Memory B cell (primary cell): ENCODE measurements at places on chromosomes 5 and 9.

DNA sequence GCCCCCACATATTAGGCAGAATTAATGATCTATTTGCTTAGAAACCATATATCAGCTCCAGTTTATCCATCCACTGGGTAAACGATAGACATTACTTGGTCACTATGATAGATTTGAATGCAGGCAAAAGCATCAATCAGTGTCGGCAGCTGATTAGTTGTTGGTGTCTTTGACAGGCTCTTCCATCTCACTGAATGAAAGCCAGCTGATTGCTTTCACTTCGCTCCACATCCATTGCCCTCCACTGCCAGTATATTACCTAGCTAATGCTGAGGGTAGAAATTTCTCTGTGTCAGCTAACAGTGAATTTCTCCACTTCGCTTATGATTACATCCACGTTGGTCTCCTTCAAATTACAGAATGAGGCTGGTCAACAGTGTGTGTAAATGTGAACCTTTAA is 821.3 kb upstream of the TYRP1 start:
- DNase-seq = no peak
- H3K36me3 ChIP-seq = no peaks in the 10 kb centered on the region
- H3K4me1 ChIP-seq = no peaks in the 10 kb centered on the region
- no peak overlapping the region for H3K4me3 ChIP-seq
- no peak overlapping the region for H3K27ac ChIP-seq

DNA sequence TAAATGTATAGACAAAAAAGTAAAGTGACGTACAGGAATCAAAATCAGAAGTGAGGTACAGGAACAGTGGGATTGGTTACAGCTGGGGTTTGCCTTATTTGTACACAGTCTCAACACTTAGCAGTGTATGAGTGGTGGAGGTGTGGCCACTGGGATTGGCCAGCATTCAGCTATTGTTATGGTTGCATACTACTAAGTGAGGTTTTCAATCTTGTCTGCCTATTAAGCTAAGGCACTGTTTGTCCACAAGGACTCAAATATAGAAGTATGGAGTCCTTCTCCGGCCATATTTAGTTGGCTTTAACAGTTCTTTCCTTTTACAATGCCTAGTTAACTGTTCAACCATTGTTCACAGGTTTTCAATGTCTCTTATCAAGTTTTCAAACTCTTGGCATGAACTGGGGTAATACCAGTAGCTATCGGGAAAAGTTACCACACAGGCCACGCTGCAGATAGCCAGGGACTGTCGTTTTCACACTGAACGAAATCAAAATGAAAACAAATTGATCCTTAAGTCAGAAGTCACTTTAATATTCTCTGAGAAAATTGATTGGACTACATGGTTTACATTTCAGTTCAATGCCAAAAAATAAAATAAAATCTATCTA is 176.0 kb upstream of the FREM1 start:
- no peaks in the 10 kb centered on the region for H3K4me1 ChIP-seq
- no peak for DNase-seq
- no peaks in the 10 kb centered on the region for H3K36me3 ChIP-seq
- H3K27ac ChIP-seq = no peak overlapping the region

GRCh38 chr9:20441711-20442423 is 180.4 kb downstream of the MLLT3 start:
- no peak overlapping the region for H3K4me3 ChIP-seq
- H3K27me3 ChIP-seq = peaks cover 2% of the 10 kb centered on the region
- DNase-seq = no peak

DNA sequence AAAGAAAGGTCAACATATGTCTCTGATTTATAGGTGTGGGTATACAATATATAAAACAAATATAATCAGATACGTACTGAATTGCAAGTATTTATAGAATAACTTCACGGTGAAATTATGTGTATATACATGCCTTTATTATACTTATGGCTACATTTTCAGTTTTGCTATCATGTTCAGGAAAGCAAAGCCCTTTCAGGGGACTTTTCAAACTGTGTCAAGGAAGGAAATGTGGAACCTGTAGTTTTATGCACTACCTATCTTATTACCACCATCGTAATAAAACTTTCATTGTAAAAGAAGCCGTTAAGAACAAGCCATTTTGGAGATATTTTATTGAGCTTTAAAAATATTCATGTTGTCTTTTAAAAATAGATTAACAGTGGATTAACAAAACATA is 257.2 kb downstream of the PJA2 start:
- H3K27ac ChIP-seq = no peak overlapping the region
- peaks cover 3% of the 10 kb centered on the region for H3K4me1 ChIP-seq
- H3K4me3 ChIP-seq = no peak overlapping the region
- H3K36me3 ChIP-seq = peaks cover 2% of the 10 kb centered on the region

DNA sequence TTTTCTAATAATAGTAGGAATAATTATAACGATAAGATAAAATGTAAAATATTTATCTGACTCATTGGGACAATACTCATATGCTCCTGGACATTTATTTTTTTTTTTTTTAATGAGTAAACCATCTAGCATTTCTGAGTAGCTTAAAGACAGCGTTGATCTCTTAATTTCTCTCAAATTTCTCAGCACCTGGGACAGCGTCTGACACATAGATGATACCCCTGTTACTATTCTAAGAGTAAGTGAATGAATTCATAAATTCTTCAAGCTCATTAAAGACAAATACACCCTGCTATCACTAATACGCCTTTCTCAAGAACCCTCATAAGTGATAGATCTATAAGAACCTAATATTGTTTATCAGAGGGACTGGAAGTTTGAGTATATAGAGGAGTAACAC is 12.0 kb upstream of the HTR4 start:
- H3K4me1 ChIP-seq = no peaks in the 10 kb centered on the region
- H3K36me3 ChIP-seq = no peaks in the 10 kb centered on the region
- DNase-seq = no peak
- no peak overlapping the region for H3K27ac ChIP-seq
- H3K4me3 ChIP-seq = no peak overlapping the region

GRCh38 chr5:158953929-158954534 is 145.7 kb downstream of the EBF1 start:
- H3K36me3 ChIP-seq = peaks cover 6% of the 10 kb centered on the region
- H3K27me3 ChIP-seq = no peaks in the 10 kb centered on the region
- peak; percentile 54 for DNase-seq
- peak overlapping the region; percentile 97 for H3K27ac ChIP-seq
- peaks cover 65% of the 10 kb centered on the region for H3K4me1 ChIP-seq

GRCh38 chr9:98637381-98637780 is 71.4 kb downstream of the GABBR2 start:
- H3K27me3 ChIP-seq = peaks cover 5% of the 10 kb centered on the region
- no peaks in the 10 kb centered on the region for H3K36me3 ChIP-seq
- no peaks in the 10 kb centered on the region for H3K4me1 ChIP-seq
- DNase-seq = no peak
- no peak overlapping the region for H3K4me3 ChIP-seq
- H3K27ac ChIP-seq = no peak overlapping the region

DNA sequence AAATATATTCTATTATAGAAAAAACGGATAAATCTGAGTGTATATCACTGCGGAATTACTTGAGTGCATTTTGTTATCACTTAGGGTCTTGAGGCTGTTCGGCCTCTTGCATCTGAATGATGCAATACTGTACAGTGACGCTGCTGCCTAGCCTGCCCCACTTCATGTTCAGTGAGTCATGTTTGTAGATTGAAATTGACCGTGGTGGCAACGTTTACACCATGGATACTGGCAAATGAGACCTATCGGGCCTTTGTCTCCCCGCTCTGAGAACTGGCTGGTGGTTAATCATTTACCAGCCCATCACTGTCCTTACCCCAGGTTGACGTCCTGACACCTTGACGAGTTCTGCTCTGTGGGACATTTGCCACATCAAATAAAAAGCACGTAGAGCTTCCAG is 510.1 kb upstream of the ADAMTS16 start:
- no peak overlapping the region for H3K27ac ChIP-seq
- H3K4me1 ChIP-seq = no peaks in the 10 kb centered on the region
- no peak overlapping the region for H3K4me3 ChIP-seq
- no peaks in the 10 kb centered on the region for H3K36me3 ChIP-seq

- no peak overlapping the region for H3K4me3 ChIP-seq
- H3K36me3 ChIP-seq = no peaks in the 10 kb centered on the region
Measured at GRCh38 chr5:8981496-8981895, 564.4 kb downstream of the SEMA5A start.

GRCh38 chr5:58108511-58108910 is 351.4 kb downstream of the PLK2 start:
- no peaks in the 10 kb centered on the region for H3K4me1 ChIP-seq
- no peak for DNase-seq
- H3K4me3 ChIP-seq = no peak overlapping the region
- peaks cover 6% of the 10 kb centered on the region for H3K27me3 ChIP-seq
- no peaks in the 10 kb centered on the region for H3K36me3 ChIP-seq

- peak overlapping the region; percentile 75 for H3K27ac ChIP-seq
- peaks cover 7% of the 10 kb centered on the region for H3K36me3 ChIP-seq
- H3K4me3 ChIP-seq = peak overlapping the region; percentile 54
- no peak for DNase-seq
- no peaks in the 10 kb centered on the region for H3K27me3 ChIP-seq
Measured at GRCh38 chr5:173069671-173070070, 13.5 kb downstream of the CREBRF start.

DNA sequence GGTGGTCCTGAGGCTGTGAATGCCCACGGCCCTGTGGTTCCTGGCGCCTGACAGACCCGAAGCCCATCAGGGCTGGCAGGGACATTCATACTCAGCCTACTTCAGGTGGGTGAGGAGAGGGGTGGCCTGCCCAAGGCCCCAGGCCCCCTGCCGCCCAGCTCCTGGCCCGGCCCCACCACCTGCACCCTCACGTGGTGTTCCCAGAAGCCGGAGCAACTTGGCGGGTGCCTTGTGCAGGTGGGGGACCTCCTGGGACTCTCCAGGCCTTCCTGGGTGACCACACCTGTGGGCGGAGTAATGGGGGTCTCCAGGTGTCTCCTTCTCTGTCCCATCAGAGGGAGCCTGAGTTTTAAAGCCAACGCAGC is 36.8 kb upstream of the UBAC1 start:
- no peak for DNase-seq
- no peaks in the 10 kb centered on the region for H3K36me3 ChIP-seq
- no peaks in the 10 kb centered on the region for H3K4me1 ChIP-seq

- H3K27ac ChIP-seq = no peak overlapping the region
- DNase-seq = no peak
- H3K4me1 ChIP-seq = no peaks in the 10 kb centered on the region
- H3K27me3 ChIP-seq = no peaks in the 10 kb centered on the region
- H3K4me3 ChIP-seq = no peak overlapping the region
- peaks cover 3% of the 10 kb centered on the region for H3K36me3 ChIP-seq
Measured at GRCh38 chr9:129011761-129012181, 16.4 kb downstream of the SH3GLB2 start.

DNA sequence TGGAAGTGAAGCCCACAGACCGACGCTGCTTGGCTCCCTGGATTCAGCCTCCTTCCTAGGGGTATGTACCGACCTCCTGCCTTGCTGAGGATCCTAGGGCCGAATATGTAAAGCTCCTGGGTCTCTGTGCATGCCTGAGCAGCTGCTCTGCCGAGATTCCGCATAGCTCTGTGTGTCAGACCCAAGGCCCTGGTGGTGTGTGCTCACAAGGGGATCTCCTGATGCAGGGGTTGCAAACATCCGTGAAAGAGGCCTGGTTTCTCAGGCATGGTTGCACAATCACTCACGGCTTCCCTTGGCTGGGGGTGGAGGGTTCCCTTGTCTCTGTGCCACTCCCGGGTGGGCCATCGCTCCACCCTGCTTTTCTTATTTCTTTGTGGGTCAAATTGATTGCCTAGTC is 19.9 kb upstream of the SVEP1 start:
- no peak for DNase-seq
- no peak overlapping the region for H3K4me3 ChIP-seq
- no peaks in the 10 kb centered on the region for H3K4me1 ChIP-seq
- no peaks in the 10 kb centered on the region for H3K36me3 ChIP-seq

GRCh38 chr9:123530244-123530643 is 174.2 kb downstream of the CRB2 start:
- H3K4me1 ChIP-seq = no peaks in the 10 kb centered on the region
- no peak for DNase-seq
- peaks cover 32% of the 10 kb centered on the region for H3K36me3 ChIP-seq
- no peak overlapping the region for H3K4me3 ChIP-seq
- no peak overlapping the region for H3K27ac ChIP-seq
- H3K27me3 ChIP-seq = no peaks in the 10 kb centered on the region

DNA sequence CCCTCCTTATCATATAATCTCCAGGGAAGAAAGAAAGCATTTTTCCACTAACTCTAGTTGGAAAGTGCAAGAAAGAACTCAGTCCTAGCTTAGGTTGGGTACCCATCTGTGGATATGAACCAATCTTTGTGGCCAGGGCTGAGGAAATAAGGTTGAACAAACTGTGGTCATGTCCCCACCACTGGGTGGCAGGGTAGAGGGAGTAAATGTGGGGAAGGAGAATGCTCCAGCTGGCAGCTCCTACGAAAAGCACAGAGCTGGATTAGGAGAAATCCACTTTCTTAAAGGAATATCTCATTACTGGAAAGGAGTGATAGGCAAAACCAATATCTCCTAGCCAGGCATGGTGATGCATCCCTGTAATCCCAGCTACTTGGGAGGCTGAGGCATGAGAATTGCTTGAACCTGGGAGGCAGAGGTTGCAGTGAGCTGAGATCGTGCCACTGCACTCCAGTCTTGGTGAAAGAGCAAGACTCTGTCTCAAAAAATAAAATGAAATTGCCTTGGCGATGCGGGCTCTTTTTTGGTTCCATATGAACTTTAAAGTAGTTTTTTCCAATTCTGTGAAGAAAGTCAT is 175.1 kb downstream of the CCDC192 start:
- H3K27me3 ChIP-seq = no peaks in the 10 kb centered on the region
- no peak overlapping the region for H3K4me3 ChIP-seq
- no peaks in the 10 kb centered on the region for H3K4me1 ChIP-seq
- H3K27ac ChIP-seq = no peak overlapping the region
- DNase-seq = no peak

GRCh38 chr5:90809311-90810056 is 250.9 kb downstream of the ADGRV1 start:
- H3K27ac ChIP-seq = no peak overlapping the region
- H3K27me3 ChIP-seq = no peaks in the 10 kb centered on the region
- H3K4me3 ChIP-seq = no peak overlapping the region
- no peaks in the 10 kb centered on the region for H3K36me3 ChIP-seq

- H3K27ac ChIP-seq = no peak overlapping the region
- no peak overlapping the region for H3K4me3 ChIP-seq
- peaks cover 21% of the 10 kb centered on the region for H3K27me3 ChIP-seq
- H3K4me1 ChIP-seq = peaks cover 6% of the 10 kb centered on the region
Measured at GRCh38 chr9:35338086-35338485, 151.8 kb upstream of the RUSC2 start.

DNA sequence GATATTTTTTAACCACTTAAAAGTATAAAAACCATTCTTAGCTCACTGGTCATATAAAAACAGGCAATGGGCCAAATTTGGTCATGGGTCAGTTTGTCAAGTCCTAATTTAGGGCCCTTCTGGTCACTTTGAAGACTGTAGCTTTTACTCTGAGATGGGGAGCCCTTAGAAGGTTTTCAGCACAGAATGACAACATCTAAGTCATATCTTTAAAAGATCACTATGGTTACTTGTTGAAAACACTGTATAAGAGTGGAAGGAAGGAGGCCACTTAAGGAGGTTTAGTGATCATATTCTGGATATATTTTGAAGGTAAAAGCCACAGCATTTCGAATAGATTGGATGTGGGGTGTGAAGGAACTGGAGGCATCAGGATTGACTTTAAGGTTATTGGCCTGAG is 76.7 kb downstream of the STRBP start:
- DNase-seq = no peak
- no peaks in the 10 kb centered on the region for H3K27me3 ChIP-seq
- peaks cover 11% of the 10 kb centered on the region for H3K4me1 ChIP-seq

- DNase-seq = no peak
- no peak overlapping the region for H3K4me3 ChIP-seq
- H3K4me1 ChIP-seq = peaks cover 27% of the 10 kb centered on the region
- no peak overlapping the region for H3K27ac ChIP-seq
Measured at GRCh38 chr9:22169243-22169642, 160.1 kb upstream of the CDKN2B start.
